ENCODE measurements at places on chromosomes 2 and 18. TPM values are rescaled to one million over a fixed set of nuclear protein-coding genes. Genes with fewer than 3 reads are reported as not detected.

The POTEC gene
- not detected for total RNA-seq

The C2orf78 gene
- not detected for total RNA-seq

The KIAA2012 gene
- total RNA-seq, result not detected

The CYS1 gene
- 2.2 TPM for total RNA-seq

The CHST10 gene
- total RNA-seq, result 16.4 TPM

The ZNF396 gene
- 2.2 TPM for total RNA-seq

The MYO1B gene
- 173 TPM for total RNA-seq

The PROKR1 gene
- total RNA-seq, result not detected

The ABCG8 gene
- total RNA-seq, result not detected

The EFR3B gene
- 1.1 TPM for total RNA-seq

The KIF5C gene
- 0.12 TPM for total RNA-seq

The RETREG2 gene
- 63.2 TPM for total RNA-seq

The ATP8B1 gene
- 12.5 TPM for total RNA-seq

The TXNL1 gene
- total RNA-seq, result 78.3 TPM

The MAP3K19 gene
- not detected for total RNA-seq

The TTC21B gene
- 27.0 TPM for total RNA-seq

The CYP1B1 gene
- 1.2 TPM for total RNA-seq

The SDC1 gene
- 28.8 TPM for total RNA-seq

The INHBB gene
- total RNA-seq, result 0.24 TPM

The LIMS3 gene
- total RNA-seq, result 3.1 TPM

The CD8A gene
- total RNA-seq, result not detected

The RRM2 gene
- 144 TPM for total RNA-seq

Data from RPMI7951 (cell line).